ENCODE measurements at places on chromosomes 3 and 15.

DNA sequence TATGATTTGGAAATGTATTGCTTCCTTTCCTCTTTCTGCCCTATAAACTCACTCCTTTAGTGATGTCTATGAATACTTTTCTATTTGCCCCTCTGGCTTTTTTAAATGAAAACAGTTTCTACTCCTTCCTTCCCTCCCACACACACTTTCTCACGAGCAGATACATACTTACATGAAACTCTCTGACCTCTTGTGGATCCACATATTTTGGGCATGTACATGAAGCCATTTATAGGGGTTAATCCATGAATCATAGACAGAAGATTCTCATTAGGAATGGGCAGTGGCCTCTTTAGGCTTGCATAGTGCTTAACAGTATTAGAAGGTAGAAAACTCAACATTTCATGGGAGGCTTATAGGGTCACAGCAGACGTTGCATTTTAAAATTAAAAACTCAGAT is 24.8 kb downstream of the ANAPC13 start:
- no peak for DNase-seq

GRCh38 chr3:5006755-5007202 is 27.5 kb downstream of the BHLHE40 start:
- peak; percentile 66 for DNase-seq

DNA sequence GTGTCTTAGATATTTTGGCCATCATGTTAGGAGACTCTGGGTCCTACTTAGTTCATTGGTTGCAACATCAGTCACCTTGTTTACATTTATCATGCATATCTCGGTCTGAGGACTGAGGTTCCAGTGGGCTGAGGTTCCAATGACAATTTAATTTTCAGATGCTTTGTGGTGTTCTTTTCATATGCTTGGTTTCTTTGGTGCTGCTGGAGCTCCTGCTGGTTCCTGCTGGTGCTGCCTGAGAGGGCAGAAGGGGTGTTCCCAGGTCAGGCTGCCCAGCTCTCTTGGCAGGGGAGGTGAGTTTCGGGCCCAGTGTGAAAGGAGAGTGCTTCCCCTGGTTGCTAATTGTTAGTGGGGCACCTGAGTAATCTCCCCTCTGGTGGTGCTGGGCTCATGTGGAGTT is 6.9 kb upstream of the KLHL40 start:
- no peak for DNase-seq

GRCh38 chr3:31472479-31473390 is 60.0 kb upstream of the STT3B start:
- no peak for DNase-seq

GRCh38 chr15:27028858-27029477 is 58.0 kb downstream of the GABRG3 start:
- no peak for DNase-seq

- DNase-seq = no peak
Measured at GRCh38 chr3:40169983-40170382, 139.5 kb upstream of the EIF1B start.

- peak; percentile 2 for DNase-seq
Measured at GRCh38 chr3:142027735-142028134, 121.6 kb downstream of the TFDP2 start.

GRCh38 chr3:112746675-112747280 is 99.9 kb downstream of the CD200R1L start:
- DNase-seq = no peak

DNA sequence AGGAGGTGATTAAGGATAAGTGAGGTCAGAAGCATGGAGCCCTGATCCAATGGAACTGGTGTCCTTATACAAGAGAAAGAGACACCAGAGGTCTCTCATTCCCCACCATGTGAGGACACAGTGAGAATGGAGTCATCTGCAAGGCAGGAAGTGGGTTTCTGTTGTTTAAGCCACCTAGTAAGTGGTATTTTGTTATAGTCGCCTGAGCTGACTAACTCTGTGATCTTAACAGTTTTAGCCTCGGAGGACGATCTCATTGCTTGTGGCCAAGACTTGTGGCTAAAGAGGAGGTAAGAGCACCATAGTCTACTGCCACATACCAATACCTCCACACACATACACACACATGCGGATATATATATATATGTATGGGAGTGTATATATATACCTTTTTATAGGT is 73.8 kb downstream of the MCTP2 start:
- DNase-seq = peak; percentile 7

DNA sequence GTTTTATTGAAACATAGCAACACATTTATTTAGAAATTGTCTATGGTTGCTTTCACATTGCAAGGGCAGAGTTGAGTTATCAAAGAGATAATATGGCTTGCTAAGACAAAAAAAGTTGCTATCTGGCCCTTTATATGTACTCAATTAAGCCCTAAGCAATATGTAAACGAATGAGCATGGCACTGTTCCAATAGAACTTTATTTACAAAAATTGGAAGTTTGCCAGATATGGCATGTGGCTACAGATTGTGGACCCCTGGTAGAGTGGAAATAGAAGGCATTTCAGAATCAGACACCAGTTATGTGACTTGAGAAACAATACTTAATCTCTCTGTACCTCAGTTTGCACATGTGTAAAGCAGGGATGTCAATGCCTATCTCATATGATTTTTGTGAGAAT is 515.6 kb upstream of the SGO1 start:
- DNase-seq = no peak

GRCh38 chr3:171936191-171936841 is 93.2 kb downstream of the TMEM212 start:
- DNase-seq = no peak

GRCh38 chr3:4606911-4607310 is 113.8 kb downstream of the ITPR1 start:
- DNase-seq = no peak

DNA sequence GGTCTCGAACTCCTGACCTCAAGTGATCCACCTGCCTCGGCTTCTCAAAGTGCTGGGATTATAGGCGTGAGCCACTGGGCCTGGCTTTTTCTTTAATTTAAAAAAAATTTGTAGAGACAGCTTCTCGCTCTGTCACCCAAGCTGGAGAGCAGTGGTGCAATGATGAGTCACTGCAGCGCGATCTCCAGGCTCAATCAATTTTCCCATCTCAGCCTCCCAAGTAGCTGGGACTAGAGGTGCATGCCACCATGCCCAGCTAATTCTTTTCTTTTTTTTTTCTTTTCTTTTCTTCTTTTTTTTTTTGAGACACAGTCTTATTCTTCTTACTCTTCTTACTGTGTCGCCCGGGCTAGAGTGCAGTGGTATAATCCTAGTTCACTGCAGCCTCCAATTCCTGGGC is 19.8 kb downstream of the TUBGCP4 start:
- no peak for DNase-seq

- no peak for DNase-seq
Measured at GRCh38 chr3:47428662-47429061, 47.1 kb downstream of the SCAP start.

DNA sequence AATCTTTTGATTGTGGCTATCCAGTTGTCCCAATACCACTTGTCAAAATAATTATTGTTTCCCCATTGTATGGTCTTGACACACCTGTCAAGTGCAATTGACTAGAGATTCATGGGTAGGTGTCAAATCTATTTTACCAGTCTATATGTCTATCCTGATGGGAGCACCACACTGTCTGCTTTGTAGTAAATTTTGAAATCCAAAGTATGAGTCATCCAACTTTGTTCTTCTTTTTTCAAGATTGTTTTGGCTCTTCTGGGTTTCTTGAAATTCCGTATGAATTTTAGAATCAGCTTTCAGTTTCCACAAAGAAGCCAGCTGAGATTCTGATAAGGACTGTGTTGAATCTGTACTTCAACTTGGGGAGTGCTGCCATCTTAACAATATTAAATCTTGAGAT is 71.9 kb downstream of the CSNK1G1 start:
- no peak for DNase-seq

- no peak for DNase-seq
Measured at GRCh38 chr3:46266598-46266997, 24.3 kb downstream of the CCR3 start.

GRCh38 chr3:9700536-9700935 is 3.1 kb upstream of the CPNE9 start:
- DNase-seq = no peak

- DNase-seq = no peak
Measured at GRCh38 chr3:128340198-128340903, 126.3 kb downstream of the DNAJB8 start.

DNA sequence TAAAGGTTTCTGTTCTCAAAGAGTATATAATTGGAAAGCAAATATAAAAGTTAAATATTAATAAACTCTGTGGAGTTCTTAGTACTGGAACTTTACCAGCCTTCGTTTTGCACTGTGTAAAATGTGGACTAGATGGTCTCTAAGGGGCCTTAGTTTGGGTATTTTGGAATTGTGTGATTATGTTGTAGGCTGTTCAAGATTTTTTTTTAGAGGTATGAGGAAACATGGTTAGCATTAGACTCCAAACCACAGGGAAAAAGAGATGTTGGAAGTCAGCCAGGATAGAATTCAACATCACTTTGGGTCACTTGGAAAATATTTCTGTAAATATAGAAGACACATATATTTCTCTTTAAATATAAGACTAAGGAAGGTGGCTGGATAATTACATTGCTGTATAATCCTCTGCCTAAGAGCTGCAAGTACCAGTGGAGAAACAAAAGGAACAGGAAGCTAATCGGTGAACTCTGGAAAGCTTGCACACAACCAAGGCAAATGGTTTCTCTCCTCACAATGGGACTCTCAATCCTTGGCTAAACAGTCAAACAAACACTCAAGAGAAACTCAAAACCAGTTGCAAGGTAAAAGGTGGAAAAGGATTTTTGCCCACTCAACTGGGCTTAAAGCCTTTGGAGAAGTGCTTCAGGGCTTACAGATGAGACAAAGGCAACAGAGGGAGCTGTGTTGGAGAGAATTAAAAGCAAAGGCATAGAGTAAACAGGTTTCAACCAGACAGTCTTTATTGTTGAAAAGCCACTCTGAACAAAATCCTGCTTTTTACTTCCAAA is 141.7 kb downstream of the NR1D2 start:
- no peak for DNase-seq

DNA sequence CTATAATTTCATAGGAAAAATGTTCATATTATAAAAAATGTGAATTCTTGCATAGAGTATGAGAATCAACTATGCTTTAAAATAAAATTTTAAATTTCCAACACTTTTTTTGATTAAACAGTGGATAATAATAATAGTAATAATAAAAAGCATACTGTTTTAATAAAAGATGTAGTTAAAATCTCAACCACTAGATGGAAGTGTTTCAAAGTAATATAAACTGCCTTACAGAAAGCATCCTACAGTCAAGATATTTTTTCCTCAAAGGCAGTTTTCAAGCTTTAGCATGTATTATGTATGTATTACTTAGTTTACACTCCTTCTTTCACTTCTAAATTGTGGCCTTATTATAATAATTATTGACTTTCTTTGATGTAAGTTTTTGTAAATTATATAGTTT is 217.5 kb downstream of the CHL1 start:
- no peak for DNase-seq

- no peak for DNase-seq
Measured at GRCh38 chr3:159795681-159796175, 192.9 kb upstream of the IL12A start.

GRCh38 chr3:153573481-153573880 is 411.5 kb downstream of the RAP2B start:
- no peak for DNase-seq

DNA sequence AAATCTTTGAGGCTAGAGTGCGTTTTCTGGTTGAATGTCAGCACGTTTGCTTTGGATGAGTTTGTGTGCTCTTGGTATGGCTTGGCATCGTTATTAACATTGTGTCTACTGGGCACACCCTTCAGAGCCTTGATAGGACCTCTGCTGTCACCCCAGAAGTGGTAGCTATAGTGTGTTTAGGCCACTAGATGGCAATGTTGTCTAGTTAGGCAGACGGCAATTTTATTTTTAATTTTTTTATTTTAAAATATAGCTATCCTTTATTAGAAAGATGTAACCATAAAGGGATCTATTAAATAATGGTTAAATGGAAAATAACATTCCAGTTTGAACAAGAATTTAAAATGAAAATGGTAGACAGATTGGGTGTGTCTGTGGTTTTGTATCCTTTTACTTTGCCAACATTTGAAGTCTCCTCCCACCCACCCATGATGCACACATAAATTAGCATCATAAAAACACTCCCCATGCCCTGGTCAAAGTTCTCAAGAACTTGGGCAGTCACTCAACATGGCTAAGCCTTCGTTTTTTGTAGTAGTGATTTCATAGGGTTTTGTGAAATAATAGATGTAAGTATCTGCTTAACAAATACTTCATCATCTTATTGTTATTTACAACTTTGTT is 200.7 kb downstream of the KCNH8 start:
- no peak for DNase-seq

GRCh38 chr3:59862686-59863085 is 812.9 kb upstream of the CFAP20DC start:
- no peak for DNase-seq

DNA sequence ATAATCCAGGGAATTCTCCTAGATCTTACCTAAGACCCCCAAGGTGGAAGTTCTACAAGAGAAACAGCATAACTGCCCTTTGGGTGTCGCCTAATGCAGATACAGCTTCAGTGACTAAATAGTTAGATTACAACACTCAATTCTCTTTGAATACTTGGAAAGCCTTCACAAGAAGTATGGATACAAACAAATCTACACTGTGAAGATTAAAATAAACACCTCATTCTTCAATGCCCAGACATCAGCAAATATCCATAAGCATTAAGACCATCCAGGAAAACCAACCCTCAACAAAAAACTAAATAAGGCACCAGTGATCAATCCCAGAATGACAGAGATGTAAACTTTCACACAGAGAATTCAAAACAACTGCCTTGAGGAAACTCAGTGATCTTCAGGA is 963.2 kb downstream of the PLOD2 start:
- DNase-seq = no peak

DNA sequence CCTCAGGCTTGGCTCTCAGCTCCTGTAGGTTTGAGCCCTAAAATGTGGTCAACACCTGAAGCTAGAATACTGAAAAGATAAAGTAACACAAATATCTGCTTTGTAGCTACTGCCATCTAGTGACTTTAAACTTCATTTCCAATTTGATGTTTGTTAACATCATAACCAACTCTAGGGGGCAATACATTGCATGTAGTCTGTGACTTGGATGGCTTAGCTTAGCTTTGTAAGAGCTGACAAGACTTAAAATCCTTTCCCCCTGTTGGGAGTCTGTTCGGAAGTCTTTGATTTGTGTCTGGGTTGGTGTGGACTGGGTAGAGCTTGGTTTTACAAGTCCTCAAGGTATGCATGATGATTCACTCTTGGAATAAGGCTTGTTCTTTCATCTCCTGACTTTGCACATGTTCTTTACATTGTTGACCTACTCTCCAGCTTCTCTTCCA is 51.7 kb downstream of the SCN11A start:
- DNase-seq = no peak

GRCh38 chr3:46365737-46366524 is 4.8 kb upstream of the CCR5 start:
- DNase-seq = no peak
